ENCODE measurements at places on chromosomes 5 and 9.
A peak's percentile ranks its signal among the peaks of the same experiment; 100 is the strongest.

DNA sequence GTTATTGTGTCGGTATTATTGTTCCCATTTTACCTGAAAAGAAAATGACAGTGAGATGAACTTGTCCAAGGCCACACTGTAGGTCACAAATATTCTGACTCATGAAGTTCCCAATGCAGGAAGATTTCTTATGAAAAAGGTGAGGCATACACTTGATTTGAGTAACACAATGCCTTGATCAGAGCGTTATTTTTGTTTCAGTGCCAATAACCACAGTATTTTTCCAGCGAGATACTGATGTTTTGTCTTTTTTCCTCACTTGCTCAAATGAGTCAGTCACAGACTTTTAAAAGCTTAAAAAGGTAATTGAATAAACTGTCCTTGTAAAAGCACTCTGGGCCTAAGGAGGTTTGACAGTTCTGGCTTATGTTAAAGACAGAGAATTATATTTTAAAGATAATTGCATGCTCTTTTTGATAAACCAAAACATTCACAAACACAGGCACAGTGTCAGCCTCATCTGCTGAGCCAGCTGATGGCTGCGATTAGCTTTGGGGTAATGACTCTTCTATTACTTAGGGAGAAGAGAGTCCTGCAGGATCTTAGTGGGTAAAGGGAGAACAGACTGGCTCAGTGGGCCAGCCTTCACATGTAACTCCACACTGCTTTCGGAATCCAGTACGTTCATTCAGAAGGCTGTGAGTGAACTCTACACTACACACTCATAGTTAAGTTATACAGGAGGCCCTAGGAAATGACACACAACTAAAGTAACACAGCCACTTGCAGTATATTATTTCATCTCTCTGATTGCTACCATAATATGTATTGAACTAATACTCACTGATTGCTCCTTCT lies 165.5 kb upstream of the CD180 start:
- DNase-seq = no peak

GRCh38 chr9:97768746-97769145 lies 71.6 kb upstream of the XPA start:
- no peak for DNase-seq

- peak; percentile 63 for DNase-seq
Observed at GRCh38 chr9:89436963-89437625, 60.8 kb downstream of the SEMA4D start.

DNA sequence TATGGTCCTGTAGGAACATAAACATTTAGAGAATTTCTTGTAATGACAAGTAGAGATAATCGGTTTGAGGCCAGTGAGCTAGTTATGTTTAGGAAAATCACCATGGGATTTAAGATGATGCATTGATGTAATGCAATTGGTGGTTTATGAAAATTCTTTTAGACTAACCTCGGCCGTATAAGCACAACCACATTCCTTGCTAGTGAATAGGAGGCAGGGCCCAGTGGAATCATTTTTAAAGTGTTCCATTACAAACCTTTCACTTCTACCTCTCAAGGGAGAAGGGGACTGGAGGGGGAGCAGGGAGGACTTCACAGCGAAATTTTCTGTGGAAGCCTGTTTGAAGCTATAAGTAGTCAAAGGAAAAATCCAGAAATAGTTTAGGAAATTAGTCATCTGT lies 71.8 kb upstream of the NFIL3 start:
- DNase-seq = no peak

DNA sequence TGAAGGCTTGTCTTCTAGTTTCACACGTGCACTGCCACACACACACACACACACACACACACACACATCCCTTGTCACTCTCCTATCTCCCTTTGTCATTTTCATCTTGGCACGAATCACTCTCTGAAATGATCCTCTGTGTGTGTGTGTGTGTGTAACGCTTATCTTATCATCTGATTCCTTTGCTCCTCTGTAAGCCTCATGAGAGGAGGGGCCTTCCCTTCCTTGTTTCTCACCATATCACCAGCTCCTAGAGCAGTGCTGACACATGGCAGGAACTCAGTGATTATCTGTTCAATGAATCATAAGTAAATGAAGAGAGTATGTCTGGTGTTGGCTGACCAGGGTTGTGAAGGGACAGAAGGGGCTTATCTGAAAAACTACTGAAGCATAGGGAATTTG lies 53.3 kb downstream of the PDE4D start:
- no peak for DNase-seq

DNA sequence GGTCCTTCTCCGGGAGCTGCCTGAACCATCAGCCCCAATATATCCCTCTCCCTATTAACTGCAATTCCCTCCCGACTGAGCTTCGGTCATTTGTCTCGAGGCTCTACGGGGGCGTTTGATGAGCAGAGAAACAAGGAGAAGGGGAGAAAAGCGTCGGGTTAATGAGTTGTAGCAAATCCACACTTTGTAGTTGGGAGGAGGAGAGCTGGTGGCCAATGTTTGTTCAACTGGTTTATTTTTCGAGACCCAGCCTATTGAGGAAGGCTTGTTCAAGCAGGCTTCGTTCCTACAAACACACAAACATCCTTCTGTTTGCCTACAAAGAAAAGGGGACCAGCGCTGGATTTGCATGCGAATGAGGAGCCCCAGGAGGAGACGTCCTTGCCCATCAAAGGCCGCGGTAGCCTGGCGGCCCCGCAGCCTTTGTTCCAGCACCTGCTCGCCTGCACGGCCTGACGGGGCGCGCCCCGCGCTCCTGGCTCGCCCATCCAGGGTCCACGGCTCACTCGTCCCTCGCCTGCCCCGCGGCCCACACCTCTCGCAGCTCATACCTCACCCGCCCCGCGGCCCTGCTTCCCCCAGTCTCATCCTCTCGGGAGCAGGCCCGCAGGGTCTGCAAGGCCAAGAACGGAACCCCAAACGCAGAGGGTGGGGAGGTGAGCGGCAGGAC lies 4.6 kb downstream of the FOXD1 start:
- no peak for DNase-seq

DNA sequence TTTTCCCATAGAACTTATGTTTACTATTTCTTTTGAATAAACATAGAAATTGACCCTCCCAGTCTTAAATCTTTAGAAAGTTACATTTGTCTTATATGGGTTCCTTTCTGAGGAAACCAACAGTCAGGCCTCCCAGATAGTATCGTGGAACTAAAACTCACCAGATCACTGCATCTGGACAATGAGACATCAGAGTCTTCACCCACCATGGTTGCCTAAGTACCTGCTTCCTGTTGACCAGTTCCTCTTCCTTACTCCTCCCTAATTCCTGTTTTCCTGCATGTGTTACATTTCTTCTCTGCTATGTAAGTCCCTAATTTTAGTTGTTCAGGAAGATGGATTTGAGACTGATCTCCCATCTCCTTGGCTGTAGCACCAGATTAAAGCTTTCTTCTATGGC lies 462.2 kb downstream of the DIRAS2 start:
- no peak for DNase-seq

GRCh38 chr9:135864447-135865049 lies 42.8 kb downstream of the CAMSAP1 start:
- DNase-seq = peak; percentile 39

DNA sequence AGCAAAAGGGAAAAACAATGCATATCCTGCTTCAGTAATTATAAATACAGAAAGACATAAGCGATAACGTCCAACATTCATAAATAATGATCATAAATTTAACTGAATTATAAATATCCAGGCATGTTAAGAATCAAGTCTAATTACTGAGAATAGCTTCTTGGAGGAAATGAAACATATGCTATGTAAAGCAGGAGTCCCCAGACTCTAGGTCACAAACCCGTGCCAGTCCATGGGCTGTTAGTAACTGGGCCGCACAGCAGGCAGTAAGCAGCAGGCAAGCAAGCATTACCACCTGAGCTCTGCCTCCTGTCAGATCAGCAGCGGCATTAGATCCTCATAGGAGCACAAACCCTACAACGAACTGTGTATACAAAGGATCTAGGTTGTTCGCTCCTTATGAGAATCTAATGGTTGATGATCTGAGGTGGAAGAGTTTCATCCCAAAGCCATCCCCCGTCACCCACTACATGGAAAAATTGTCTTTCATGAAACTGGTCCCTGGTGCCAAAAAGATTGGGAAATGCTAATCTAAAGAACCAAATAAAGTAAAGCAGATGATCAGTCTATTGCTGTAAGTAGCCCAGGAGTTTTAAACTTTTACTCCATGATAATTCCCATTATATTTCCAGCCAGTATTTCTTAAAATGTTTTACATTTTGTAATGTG lies 50.4 kb downstream of the CERT1 start:
- no peak for DNase-seq

DNA sequence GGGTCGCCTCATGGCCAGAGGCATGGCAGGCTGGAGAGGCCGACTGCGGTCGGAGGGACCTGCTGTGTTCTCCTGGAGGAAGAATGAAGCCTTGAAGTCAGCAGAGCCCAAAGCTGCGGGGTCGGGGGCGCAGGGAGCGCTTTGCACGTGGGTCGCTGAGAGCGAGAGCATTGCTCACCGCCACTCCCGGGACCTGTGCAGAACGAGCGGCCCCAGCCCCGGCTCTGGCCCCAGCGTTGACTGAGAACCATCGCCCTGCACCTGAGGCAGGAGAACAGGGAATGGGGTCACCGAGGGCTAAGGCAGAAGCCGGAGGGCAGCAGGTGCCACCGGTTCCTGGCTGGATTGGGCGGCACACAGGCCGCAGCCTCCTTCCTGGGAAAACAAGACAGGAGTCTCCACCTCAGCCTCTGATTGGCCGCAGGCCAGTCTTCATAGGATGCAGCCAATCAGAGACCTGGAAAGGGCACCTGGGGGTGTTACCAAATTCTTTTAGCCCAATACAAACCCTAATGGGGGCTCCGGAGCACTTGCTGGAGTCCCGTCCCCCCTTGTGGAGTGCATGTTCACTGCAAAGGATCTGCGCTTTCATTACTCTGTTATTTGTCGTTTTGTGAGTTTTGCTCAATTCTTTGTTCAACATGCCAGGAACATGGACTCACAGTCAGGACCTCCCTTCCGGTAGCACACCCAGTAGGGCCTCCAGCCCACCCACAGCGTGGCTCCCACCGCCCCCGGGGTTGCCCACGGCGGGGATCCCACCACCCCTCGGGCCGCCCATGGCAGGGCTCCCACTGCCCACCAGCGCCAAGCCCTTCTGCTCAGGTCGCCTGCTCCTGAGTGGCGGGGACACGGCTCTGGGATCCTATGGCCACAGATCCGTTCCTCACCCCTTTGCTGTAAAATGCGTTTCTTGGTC lies 24.7 kb upstream of the SLC6A19 start:
- DNase-seq = no peak

Data from effector memory CD4-positive, alpha-beta T cell (primary cell).